ENCODE measurements at places on chromosomes 16 and 17.

DNA sequence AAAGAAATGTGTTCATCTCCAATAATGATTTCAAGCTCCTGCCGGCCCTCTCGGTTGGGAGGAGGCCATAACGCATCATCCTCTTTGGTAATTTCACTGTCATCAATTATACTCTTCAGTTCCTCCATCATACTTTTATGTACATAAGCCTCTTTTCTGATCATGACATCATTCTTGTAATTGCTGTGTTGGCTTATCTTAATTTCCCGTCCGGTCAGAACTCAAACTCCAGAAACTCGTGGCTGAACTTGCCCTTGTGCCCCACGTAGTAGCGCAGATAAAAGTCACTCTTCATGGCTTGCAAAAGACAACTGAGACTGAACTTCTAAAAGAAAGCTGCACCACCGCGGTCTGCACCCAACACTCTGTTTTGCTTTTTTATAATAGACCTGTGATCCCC is 13.6 kb downstream of the TMEM220 start:
- no peak for DNase-seq

DNA sequence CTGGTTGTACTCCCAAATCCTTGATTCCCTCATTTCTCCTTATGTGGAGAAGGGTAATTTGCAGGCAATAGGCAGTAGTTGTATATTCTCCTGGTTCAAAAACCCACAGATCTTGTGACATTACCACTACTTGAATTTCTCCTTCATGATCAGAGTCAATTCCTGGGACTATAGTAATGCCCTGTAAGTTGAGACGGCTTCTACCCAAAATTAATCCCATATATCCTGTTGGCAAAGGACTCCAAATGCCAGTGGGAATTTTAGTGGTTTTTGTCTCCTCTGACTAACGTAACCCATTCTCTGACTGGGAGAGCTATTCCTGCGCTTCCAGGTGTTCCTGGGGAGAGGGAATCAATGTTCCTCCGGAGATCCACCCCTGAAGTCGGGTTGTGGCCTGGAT is 11.6 kb upstream of the ZNF689 start:
- DNase-seq, result no peak

DNA sequence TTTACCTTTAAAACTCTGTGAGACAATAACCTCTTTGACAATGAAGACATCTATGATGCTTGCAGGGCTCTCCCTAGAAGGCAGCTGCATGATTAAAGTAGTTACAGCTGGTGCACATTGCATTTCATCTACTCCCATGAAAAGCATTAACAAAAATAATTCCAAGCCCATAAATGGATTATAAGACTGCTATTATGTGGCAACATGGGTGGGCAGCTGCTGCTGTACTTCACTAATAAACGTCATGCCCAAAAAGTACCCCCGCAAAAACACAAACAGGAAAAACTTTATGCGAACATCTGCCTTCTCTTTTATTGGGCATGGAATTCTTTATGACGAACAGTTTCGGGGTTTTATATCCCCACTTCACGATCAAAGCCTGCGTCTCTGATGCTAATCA is 224.9 kb downstream of the CA10 start:
- no peak for DNase-seq

DNA sequence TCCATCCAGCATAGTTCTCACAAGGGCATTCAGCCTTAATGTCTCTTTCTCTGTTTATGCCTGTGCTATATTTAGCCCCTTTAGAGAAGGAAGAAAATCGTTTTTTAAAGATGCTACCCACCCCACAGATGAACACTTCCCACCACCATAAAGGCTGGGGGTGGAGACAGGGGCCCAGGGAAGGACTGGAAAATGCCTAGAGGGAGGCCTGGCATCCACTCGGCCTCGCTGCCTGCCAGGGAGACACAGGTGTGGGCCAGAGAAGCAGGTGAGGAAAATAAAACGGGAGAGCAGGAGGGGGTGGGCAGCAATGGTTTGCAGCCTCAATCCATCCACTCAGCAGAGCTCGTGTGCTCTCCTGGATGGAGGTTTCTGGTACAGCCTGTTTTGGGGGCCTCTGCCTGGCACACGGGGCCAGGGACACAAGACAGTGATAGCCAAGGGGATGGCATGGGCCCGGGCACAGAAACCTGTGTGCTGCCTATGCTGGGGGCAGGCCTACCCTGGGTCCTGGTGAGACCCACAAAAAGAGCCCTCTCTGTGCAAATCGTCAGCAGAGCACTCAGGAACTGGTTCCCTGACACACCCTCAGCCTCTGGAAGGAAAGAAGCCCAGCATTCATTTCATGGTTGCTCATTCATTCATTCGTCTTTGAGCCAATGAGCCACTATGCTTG is 121.4 kb downstream of the C16orf78 start:
- DNase-seq, result no peak

- no peak for DNase-seq
Observed at GRCh38 chr16:11535494-11535893, 51.2 kb downstream of the LITAF start.

GRCh38 chr16:81292936-81293335 is 21.8 kb upstream of the GAN start:
- no peak for DNase-seq

Data from cortex of kidney (tissue), 1 donor.